Astrocyte of the spinal cord (primary cell): ENCODE measurements at places on chromosomes 7 and 10.

- DNase-seq = peak; percentile 1
Measured at GRCh38 chr10:25142116-25142864, 32.5 kb upstream of the GPR158 start.

DNA sequence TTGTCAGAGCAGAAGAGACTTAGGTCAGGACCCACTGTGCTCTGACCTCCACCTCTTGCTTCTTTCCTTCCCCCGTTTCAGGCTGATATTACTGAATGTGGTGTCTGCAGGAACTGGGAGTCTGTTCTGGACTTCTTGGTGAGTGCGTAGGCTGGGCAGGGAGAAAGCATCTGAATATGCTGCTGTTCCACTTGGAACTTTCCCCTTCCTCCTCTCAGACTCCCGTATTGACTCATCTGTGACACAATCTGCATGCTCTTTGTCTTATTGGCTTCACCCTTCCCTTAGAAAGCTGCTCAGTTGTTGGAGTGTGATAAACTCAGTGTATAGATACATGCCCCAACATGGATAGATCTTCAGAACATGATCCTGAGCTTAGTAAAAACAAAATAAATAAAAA lies 137.6 kb upstream of the HABP2 start:
- no peak for DNase-seq

DNA sequence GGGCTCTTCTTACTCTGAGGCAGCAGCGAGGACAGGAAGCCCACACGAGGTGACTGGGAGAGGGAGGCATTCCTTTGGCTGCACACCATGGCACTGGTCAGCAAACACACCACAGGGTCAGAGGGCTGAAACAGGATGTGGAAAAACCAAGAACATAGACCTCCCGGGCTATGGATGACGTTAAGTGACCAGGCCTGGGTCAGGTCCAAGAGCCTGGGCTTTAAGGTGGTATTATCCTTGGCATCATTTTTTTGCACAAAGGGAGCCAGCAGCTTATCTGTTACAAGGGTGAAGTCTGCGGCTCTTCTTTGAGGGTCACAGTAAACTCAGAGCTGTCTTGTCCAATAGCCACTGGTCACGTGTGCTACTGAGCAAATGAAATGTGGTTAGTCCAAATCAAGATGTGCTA lies 7.0 kb downstream of the WDR91 start:
- peak; percentile 91 for DNase-seq

- DNase-seq = peak; percentile 96
Measured at GRCh38 chr10:13961097-13961496, 369.6 kb downstream of the FRMD4A start.

- peak; percentile 80 for DNase-seq
Measured at GRCh38 chr7:129949292-129950133, 3.2 kb downstream of the UBE2H start.

DNA sequence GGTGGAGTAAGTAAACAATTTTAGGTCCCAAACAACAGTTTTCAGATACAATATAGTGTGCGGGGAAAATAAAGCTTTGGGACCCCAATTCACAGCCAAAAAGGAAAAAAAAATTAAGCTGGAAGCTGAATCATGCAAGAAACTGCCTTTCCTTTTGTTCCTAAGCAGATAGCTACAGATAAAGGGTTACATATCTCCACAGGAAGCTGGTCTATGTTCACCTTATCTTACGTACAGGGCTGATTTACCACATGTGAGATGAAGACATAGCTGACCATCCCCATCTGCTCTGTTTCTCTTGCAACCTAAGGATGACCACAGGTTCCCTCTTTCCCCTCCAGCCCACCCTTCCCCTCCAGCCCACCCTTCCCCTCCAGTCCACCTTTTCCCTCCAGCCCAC lies 14.2 kb upstream of the PFKP start:
- no peak for DNase-seq

- DNase-seq = no peak
Measured at GRCh38 chr10:133391249-133391635, 2.7 kb upstream of the MTG1 start.

DNA sequence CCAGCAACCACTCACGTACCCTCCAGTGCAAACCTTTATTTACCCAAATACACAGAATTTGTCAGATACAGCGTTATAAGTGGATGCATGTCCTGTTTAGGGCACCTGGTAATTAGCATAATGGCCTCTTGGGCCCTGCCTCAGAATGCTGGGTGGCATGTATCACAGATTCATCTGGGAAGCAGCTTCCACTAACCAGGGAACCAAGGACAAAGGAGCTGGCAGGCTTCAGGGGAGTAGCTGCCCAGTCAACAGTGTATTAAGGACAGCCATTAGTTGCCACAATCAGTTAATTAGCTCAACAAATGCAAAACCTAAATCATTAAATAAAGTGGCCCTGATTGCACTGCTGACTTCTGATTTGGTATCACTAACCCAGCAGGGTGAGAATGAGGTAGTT lies 105.7 kb downstream of the RAPGEF5 start:
- DNase-seq = no peak

DNA sequence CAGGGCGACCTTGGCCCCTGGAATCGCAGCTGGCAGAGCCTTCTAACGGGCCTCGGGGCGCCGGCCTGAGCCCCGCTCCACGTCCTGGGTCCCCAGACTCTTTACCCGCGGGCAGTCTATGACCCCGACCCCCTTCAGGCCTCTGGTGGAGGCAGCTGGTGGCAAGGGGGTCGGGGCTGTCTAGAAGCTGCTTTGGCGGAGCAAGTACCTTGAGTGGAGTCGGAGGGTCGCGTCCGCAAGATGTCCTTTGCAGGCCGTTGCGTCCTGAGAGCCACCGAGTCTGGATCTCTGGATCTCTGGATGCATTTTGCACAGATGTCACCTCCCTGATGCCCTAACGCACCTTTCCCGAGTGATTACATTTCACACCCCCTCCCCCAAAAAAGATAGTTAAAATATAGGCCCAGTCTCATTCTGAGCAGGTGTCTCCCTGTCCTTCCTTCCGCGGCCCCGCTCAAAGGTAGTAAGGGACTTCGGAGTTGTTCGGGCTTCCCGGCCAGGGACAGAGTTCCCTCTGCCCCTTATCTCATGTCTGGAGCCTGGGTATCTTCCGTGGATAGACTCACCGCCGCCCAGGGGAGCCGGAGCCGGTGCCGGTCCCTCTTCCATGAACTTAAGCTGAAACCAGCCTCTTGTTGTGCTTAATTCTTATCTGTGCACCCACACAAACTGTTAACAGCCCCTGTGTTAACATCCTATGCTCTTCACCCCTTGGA lies 457 bp downstream of the ACADSB start:
- DNase-seq = peak; percentile 17

- no peak for DNase-seq
Measured at GRCh38 chr7:2953588-2954407, 89.9 kb downstream of the CARD11 start.

GRCh38 chr7:27207348-27207985 lies 7.6 kb upstream of the HOXA13 start:
- DNase-seq = no peak

DNA sequence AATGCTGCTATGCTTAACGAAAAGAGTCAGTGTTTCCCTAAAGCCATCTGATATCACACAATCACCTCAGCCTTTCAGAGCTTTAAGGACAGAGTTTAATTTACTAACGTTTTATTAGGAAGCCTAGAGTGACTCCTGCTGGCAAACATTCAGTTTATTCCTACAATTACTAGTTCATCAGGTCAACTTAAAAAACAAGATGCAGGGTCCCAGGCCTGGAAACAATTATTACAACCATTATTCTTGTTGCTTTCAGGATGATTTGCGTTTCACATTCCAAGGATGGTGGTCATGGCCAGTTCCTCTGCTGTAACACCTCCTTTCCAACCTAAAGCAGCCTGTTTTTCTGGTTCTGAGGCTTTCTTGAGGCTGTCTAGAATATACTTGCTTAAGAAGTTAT lies 1.5 kb upstream of the FAM53B start:
- DNase-seq = peak; percentile 67

GRCh38 chr10:15461353-15462108 lies 90.4 kb upstream of the FAM171A1 start:
- DNase-seq = peak; percentile 62

- DNase-seq = peak; percentile 21
Measured at GRCh38 chr10:108591417-108591816, 1331.9 kb downstream of the XPNPEP1 start.

- no peak for DNase-seq
Measured at GRCh38 chr10:79206300-79207095, 137.7 kb downstream of the ZMIZ1 start.

GRCh38 chr7:157124690-157125089 lies 14.0 kb upstream of the UBE3C start:
- no peak for DNase-seq

GRCh38 chr10:129046962-129047361 lies 420.1 kb upstream of the MGMT start:
- peak; percentile 3 for DNase-seq

- DNase-seq = no peak
Measured at GRCh38 chr7:20190560-20191390, 26.4 kb downstream of the MACC1 start.

DNA sequence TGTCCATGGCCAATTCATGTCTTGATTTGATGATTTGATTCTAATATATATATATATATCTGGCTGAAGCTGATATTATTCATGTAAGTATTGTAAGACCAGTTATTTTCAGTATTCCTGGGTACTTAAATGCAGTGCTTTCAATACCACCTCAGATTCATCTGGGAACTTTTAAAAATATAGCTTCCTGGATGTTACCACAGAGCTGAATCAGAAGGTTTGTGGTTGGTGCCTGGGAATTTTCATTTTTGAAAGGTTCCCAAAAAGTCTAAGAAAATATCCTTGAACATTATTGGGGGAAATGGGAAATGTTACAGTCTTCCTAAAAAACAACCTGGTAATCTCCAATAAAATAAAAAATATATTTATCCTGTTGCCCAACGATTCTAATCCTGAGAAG lies 10.7 kb upstream of the PPP3CB start:
- peak; percentile 58 for DNase-seq

- no peak for DNase-seq
Measured at GRCh38 chr7:335358-336148, 45.6 kb downstream of the FOXL3 start.

DNA sequence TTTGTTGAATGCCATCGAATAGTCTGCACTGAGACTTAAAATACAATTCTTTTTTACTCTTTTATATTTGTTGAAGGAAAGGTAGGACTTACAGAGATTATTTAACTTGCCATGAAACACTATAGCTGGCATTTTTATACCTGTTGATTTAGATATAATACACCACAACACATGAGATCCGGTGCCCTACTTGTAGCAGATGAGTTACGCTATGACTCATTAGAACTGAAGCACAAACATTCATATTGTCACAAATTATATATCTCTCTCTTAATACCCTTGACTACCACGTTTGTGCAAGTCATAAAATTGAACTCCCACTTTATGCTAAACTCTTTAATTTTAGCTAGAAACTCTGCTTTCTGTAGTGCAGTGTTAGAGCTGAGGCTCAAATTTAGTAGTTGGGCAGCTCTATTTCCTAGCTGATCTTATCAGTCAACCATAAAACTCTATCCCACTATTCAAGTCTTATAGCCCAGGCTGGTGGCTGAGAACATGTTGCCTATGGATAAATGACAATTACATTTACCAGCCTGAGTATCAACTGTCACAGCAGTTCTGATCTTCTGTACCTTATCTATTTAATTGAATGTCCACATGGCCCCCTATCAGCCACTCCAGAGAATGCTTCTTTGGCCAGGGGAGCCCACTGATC lies 137.4 kb upstream of the SEMA3D start:
- DNase-seq = no peak

- DNase-seq = no peak
Measured at GRCh38 chr7:33685503-33685902, 219.8 kb upstream of the BMPER start.
